ENCODE measurements at places on chromosomes 16 and 17.

- no peak for DNase-seq
Observed at GRCh38 chr17:9571201-9571600, 4.4 kb downstream of the STX8 start.

DNA sequence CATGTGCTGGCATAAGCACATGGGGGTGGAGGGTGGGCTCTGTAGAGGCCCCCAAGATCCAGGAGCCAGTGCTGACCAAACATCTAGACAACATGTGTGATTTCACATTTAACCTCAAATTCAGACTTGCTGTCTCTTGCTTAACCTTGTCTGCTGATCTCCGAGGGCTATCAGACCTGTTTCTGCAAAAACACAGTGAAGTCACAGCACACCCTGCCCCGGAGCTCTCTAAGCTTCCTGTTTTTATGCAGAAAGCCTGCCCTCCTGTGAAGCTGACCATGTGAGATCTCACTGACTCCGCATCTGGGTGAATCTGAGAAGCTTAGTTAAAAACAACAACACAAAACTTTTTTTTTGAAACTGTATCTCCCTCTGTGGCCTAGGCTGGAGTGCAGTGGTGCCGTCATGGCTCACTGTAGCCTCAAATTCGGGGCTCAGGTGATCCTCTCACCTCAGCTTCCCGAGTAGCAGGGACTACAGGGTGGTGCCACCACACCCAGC, 6.6 kb upstream of the DPEP2 start:
- DNase-seq, result peak; percentile 55

GRCh38 chr17:58097384-58098088, 14.3 kb downstream of the DYNLL2 start:
- DNase-seq, result no peak

DNA sequence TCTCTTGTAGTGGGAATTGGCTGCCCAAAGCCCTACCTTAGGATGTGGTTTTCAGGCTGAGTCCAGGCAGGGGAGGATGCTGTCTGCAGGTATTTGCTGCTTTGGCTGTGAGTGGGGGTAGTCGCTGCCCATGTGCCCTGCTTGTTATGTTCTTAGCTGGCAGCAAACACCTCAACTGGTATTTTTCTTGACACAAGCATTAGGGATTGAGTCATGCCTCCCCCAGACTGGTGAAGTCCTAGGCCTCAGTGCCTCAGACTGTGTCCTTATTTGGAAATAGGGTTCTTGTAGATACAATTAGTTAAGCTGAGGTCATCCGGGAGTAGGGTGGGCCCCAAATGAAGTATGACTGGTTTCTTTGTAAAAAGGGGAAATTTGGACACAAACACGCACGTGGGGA, 808.3 kb upstream of the EEF2KMT start:
- no peak for DNase-seq

DNA sequence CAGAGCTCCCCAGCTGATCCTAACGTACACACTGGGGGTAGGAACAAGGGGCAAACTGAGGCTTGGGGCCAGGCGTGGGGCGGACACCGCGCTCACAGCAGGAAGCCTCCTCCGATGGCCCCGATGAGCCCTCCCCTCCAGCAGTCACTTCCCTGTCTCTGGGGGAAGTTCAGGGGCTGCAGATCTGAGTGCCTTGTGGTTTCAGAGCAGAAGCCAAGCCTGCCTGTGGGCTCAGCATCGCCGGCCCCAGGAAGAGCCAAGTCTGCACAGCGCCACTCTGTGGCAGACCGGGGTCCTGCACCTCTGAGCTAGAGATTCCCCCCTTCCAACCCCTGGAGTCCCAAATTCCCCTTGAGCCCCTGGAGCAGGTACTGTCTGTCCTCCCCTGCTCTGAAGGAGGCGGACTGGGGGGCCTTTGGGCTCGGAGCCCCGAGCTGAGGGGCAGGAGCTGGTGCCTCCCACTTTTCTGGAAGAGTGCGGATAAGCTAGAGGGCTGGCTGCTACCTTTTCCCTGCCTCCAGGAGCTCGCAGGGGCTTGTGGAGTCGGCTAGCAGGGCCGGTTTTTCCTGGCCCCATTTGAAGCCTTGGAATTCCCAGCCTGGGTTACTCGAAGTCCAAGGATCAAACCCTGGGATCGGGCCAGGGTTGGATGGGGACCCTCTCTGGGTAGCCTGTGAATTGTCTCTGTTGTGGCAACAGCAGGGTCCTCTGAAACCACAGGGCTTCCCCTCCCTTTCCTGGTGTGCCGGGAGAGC, 2.9 kb downstream of the GSE1 start:
- peak; percentile 94 for DNase-seq

DNA sequence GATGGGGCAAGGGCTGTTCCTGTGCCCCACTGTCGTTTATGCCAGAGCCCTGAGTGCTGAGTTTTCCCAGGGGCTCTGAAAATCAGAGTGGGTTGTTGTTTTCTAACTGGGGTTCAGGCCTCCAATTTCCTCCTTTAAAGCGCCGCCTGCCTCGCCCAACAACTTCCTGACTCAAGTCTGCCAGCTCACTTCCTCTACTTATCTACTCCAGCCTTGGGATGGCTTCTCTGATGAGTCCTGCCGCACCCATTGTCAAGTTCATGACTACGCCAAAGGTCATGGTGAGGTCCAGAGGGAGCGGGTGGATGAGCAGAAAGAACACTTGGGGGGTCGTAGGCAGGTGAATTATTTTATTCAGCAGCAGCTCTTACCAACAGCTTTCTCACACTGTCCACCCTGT, 104.7 kb downstream of the UTP18 start:
- DNase-seq, result no peak

GRCh38 chr17:7441266-7441665, 2.0 kb downstream of the FGF11 start:
- no peak for DNase-seq

GRCh38 chr16:82990155-82990554, 363.4 kb downstream of the CDH13 start:
- no peak for DNase-seq

DNA sequence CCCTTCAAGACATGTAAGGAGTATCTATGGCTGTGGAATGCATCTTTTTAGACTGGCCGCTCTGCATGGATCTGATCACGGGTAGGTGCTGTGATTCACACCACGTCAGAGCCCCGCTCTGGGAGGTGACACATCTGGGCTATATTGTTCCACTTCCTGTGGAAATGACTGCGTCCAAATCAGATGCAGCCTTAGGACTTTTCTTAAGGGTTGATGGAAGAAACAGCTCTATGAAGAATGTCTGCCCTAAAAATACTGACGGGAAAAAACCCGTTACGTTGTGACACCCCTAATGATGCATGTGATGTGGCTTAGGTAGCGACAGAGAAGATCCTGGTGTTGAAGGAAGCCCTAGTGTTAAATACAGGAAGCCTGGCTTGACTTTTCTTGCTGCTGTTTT, 12.2 kb downstream of the BANP start:
- DNase-seq, result peak; percentile 79

- DNase-seq, result no peak
Observed at GRCh38 chr16:47503936-47504335, 42.8 kb downstream of the PHKB start.

DNA sequence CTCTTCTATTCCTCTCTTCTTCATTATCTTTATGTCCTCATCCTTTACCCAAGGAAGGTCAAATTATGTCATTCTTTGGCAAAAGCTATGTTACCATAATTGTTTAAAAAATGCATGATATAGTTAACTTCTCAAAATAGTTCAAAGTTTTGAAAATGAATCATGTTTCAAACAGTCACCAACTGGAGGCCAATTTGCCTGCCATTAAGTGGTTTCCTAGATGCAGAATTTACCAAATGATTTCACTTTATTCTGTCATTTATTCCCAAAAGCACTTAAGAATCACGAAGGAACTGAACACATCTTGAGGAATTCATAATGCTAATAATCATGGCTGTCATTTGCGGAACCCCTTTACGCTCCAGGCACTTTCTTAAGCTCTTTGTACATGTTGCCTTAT, 190.9 kb upstream of the CDH11 start:
- no peak for DNase-seq

DNA sequence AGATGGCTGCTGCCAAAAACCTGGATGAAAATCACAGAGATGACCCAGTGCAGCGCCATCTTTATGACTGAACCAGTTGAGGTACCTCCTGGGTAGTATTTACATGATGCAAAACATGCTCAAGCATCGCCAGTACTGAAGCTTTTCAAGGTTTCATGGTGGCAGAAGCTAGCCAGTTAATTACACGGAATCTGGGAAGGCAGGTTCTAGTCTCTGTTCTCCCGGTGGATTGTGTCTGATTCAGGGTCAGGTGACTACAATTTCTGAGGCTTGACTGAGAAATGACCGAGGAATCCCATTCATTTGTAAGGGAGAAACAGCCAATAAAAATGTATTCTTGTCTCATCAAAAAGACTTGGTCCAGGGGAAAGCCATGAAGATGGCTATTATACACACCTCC, 209.1 kb downstream of the SLC39A11 start:
- DNase-seq, result no peak

- no peak for DNase-seq
Observed at GRCh38 chr17:57999496-58000017, 7.5 kb downstream of the SRSF1 start.

GRCh38 chr17:32933881-32934280, 5.9 kb downstream of the TMEM98 start:
- DNase-seq, result no peak

- peak; percentile 93 for DNase-seq
Observed at GRCh38 chr16:14285513-14286367, 214.6 kb downstream of the MRTFB start.

DNA sequence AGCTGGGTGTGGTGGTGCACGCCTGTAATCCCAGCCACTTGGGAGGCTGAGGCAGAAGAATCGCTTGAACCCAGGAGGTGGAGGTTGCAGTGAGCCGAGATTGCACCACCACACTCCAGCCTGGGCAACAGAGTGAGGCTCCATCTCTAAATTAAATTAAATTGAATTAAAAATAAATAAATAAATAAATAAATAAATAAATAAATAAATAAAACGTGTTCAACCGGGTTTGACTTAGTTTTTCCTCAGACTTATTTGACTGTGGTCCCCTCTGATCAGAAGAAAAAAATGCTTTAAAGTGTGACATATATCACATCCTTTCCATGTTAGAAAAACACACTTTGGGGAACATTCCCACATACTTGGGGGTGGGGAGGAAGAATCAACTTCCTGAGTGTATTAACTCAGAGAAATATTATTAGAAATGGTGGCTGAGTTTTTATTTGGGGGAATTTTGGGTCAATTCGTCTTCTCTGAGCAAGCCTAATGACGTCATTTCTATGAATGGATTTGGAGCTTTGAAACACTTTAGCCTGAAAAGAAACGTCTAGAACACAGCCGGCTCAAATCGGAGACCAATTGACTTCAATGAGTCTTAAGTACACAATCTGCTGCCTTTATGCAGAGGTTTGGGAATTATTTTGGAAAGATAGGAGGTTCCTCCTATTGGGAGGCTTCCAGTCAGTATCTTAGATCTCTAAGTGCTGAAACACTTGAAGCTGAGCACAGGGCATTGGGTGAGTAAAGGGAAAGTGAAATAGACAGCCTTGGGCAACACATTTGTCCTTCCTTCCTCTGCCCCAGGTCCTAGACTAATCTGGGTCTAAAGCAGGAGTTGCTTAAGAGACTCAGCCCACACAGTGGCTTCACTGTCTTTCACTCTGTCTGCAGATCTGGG, 132.6 kb downstream of the PITPNC1 start:
- no peak for DNase-seq

DNA sequence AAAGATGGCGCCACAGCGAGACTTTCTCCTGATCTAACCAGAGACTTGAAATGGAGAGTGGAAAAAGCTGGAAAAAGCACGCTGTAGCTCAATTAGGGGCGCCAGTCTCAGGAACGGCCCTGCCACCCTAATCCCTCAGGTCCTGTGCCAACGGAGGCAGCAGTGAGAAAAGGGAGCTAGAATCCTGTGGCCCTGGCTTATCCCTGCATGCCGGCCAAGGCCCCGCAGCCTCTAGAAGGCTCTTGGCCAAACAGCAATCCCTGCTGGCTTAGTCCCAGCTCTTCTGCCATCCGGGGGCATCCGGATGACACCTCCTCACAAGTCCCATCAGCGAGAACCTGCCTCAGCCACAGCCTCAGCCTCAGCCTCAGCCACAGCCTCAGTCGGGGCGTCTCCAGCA, 69.8 kb downstream of the MRM3 start:
- no peak for DNase-seq

DNA sequence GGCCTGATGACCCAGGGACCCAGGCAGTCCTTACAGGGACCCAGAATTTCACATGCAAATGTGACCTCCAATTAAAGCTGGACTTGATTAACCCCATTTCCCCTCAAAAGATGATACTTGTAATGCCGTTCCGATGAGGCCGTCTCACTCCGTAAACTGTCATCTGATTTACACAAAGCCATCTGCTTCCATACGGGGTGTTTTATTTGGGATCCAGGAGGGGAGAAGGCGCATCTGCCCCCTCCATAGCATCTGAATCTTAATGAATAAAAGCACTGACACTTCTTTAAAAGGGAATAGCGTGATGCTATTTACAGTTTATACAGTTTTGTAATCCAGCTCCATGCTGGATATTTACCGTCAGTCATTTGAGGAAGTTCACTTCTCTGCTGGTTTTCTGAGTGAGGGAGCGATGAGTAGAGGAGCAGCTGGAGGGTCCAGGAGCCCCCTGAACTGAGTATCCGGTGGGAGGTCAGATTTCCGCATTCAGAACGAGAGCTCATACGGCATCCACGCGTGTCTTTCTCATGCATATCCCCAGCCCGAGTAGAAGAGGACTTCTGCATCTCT, 452.7 kb downstream of the WWOX start:
- no peak for DNase-seq

DNA sequence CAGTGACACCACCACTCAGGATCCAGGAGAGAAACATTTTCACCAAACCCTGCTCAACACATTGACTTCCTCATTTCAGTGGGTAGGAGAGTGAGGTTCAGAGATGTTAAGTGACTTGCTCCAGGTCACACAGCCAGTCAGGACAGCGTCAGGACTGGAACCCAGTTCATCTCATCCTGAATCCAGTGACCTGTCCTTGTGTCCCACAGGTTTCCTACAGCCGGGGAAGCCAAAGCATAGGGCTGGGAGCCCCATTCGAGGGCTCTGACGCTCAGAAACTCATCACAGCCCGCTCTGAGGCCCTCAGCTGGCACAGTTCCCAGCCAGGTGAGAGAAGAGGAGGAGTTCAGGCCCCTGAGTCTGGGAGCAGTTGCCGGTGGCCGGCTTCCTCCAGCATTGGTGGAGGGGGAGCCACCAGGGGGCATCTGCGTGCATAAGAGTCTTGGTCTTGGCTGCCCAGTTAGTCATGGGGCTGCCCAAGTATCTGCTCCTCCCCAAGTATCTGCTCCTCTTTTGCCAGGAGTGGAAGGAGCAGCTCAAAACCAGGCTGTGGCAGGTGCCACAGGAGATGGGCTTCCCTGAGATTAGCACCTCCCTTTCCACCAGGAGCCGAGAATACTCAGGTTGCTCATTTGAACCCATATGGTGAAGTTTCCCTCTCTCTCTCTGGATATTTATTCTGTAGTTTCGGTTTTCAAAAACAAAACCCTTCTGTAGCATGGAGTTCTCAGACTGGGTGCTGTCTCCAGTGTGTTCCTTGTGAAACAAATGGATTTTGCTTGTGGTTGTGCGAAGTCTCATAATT, 56.0 kb downstream of the TNFRSF13B start:
- peak; percentile 61 for DNase-seq

DNA sequence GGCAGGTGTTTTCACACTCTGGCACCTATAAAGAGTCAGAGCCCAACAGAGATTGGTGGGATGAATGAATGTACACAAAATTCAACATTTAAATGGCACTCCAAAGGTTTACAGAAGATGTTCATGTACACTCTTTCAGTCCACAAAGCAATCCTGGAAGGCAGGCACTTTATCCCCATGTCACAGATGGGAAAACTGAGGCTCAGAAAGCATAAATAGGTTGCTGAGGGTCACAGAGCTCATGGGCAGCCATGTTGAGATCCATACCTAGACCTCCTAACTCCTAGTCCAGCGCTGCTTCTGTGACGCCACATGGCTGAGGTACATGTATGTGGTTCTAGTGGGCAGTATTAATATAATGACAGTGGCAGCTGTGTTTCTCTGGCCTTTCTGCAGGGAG, 157.7 kb upstream of the LHX1 start:
- DNase-seq, result no peak
